ENCODE measurements at places on chromosomes 4 and X.

DNA sequence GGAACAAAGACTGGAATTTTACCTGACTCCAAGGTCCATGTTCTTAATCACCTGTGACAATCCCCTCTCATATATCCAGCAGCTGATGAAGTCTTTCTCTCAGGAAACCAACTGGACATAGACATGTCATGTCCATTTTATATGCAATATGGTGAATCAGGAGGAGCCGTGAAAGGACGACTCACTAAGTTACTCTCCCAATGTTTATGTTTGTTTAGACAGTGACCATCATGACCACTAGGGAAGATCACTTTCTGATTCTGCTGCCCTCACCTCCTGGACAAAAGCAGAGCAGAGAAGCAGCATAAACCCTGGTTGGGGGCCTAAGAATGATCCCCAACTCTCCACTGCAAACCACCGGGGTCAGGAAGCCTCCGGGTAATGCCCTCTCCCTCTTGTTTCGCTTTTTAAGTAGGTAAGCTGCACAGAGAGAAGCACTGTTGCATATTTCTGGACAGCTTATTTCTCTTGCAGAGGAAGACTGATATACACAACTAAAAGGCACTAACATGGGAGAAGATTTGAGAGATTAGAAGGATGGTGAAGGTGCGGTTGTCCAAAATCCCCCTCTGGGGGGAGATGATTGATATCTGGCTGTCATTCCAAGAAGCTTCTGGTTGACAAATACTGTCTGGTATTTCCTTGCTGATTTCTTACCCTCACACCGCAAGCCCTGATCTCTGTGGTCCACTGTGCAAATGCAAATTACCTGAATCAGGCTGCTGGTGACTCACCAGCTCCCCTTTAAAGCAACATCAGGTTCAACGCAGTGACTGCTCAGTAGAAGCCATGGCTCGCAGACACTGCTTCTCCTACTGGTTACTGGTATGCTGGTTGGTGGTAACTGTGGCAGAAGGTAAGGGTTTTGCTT is at the start of gene ODAPH:
Gene ODAPH, plus strand, starts transcription at position 773 of the 871 bp plus-strand sequence. Its CDS starts 17 bp downstream, at position 790.
- peak; percentile 12 for DNase-seq

GRCh38 chrX:52923781-52924241 is 26.7 kb downstream of the FAM156B start:
- no peak for DNase-seq

DNA sequence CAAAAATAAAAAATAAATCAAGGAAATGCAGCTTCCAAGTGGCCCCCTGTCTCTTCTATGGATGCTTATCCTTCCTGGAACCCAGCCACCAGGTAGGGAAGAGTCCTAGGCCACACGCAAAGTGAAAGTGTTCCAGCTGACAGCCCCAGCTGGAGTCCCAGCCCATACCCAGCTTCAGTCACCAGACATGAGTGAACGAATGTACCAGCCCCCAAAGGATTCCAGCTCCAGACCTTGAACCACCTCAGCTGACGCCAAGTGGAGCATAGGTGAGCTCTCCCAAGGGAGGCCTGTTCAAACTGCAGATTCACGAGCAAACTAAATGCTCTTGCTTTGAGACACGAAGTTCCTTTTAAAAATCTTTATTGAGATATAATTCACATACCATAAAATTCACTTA is 62.0 kb downstream of the BCOR start:
- DNase-seq: no peak

DNA sequence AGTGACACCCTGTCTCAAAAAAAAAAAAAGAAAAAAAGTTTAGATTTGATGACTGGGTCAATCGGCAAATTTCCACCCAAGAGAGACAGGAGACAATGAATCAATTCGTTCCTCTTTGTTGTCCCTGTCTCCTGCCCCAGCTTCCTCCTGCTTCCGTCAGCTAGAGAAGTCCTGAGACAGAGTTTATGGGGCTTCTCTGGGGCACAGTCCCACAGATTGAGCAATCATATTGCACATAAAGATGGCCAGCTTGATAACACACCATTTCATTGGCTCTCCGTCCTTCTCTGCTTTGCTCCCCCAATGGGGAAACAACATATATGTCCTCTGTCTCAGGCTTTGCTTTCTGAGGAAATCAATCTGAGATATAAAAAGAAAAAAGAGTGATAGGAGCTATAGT is 78.4 kb upstream of the FUNDC1 start:
- DNase-seq: no peak

DNA sequence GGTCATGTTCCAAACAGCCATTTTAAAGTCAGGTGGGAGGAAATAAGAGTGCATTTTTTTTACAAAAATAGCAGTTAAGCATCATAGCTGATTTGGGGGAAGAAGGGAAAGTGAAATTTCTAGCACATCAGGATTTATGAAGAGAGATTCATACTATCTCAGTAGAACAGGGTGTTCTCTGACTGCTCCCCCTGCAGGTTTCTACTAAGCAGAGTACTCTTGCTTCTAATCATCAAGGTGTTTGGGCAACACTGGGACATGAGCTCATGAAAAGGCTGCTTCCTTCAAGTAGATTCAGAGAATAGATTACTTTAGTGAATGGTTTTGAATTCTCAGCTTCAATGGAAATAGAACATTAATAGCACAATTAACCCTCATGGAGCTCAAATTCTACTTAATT is 591.4 kb upstream of the PCDH10 start:
- no peak for DNase-seq

DNA sequence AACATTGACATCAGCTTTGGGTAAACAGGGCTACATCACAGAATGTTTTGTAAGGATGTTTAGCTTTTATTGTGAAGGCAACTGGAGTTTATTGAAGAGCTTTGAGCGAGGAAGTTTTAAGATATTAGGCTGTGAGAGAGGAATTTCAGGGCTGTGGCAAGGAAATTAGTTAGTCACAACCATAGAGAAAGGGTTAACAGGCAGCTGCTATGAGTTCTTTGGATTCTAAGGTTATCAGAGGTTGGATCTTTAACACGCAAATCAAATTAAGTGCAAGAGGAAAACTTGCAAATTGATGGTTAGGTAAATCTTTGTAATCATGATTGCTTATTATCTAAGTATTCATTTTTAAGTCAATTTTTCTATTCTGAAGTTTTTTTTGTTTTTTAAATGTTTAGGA is 156.0 kb downstream of the UGT8 start:
- DNase-seq: no peak

DNA sequence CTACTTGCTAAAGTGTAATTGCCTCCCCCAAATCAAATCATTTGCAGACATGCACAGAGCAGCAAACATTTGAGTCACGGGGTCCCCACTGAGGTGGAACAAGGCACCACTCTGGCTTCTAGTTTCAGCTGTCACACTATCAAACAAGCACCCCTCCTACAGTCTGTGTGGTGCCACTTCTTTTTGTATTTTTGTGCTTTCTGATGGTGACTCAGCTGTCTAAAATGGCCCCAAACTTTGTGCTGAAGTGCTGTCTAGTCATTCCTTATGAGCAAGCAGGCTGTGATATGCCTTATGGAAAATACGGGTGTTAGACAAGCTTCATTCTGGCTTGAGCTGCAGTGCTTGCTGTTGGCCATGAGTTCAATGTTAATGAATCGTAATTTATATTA is 15.4 kb downstream of the IGFBP7 start:
- no peak for DNase-seq

GRCh38 chr4:43709443-43709842 is 739.2 kb downstream of the KCTD8 start:
- no peak for DNase-seq

GRCh38 chr4:2891294-2891693 is 47.6 kb downstream of the ADD1 start:
- DNase-seq: no peak

DNA sequence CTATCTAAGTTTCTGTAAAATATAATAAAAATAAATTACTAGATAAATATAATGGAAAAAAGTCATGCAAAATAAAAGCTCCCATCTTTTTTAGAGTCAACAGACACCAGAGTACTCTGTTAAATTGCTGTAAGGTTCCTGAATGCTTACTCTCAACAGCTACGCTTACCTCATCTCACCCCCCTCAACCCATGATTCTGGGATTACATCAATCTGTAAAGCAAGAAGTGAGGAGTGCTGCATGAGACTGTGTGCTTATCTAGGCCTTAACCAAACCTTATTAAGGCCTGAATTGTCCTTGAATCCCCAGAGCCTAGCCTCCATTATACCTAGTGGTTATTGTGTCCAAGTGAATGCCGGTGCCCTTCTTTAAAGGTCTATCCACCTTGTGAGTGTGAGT is 735.8 kb downstream of the RPA4 start:
- no peak for DNase-seq

- no peak for DNase-seq
These were observed 2163.0 kb upstream of the AGA start for GRCh38 chr4:179605196-179605595.

DNA sequence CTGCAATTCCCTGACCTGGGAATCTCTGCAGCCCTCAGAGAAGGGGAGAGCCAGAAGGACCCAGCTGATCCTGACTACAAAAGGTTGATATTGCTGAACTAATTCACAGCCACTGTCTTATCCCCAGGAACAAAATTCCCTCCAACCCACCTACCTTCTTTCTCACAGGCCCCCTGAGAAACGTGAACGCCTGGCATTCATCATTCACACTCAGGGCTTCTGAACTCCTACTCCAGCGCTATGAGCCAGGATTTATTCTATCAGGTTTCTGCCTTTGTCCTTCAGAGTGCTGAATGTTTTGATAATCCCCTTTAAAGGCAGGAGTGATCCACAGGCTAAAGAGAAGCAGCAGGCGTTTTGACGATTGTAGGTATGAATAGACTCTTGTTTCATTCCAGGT is 76.5 kb downstream of the KCNIP4 start:
- DNase-seq: no peak

GRCh38 chrX:9269134-9269533 is 195.7 kb upstream of the TBL1X start:
- DNase-seq: no peak

- no peak for DNase-seq
These were observed 1.4 kb downstream of the TEX13D start for GRCh38 chrX:124333862-124334261.

DNA sequence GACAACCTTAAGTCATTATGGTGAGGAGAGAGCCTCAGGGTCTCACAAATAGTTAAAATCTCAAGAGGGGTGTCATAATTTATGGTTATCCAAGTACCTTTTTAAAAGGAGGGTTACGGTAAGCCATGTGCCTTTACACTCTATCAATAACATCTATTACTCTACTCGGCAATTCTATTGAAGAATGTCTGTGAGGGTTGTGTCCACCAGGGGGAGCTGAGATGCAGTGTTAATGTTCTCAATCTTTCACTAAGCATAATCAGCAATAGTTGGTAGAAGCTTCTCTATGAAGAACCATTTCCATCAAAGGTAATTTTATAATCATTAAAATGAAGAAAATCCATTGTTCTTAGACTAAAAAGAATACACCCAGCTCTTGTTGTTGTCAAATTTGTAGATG is 457.4 kb downstream of the CENPC start:
- peak; percentile 18 for DNase-seq

DNA sequence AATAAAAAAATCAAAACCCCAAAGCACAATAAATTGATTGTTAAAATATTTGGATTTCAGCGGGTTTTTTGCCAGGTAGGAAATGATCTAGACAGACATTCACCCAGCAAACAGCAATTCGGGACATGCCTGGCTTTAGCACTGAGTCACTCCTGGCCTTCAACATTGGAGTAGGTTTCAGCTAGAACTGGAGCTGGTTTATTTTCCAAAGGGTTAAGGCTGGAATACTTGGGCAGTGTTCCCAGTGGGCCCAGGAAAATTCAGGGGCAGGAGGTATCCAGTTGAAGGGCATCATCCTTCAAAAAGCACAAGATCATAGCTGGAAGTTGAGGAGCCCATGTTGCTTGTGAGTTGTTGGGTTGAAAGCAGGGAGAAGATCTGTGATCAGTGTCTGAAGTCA is 41.0 kb downstream of the TXLNG start:
- DNase-seq: no peak

- DNase-seq: no peak
These were observed 180.8 kb upstream of the ANXA3 start for GRCh38 chr4:78370631-78371372.

DNA sequence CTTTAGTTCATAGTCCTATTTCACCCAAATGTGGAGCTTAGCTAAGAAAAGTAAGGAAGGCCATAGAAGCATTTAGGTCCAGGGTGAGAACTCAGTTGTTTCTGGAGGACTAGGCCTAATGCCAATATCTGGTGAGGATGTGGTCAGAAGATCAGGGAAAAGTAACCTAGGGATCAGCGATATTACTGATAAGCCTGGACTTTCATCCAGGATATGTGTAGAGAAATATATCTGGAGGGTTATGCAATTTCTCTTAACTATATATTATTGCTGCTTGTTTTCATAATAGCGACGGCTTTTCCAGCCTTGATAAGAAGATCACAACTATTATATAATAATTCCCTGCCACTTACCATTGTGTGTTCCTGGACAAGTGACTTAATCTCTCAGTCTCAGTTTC is 81.1 kb downstream of the FRAS1 start:
- no peak for DNase-seq

DNA sequence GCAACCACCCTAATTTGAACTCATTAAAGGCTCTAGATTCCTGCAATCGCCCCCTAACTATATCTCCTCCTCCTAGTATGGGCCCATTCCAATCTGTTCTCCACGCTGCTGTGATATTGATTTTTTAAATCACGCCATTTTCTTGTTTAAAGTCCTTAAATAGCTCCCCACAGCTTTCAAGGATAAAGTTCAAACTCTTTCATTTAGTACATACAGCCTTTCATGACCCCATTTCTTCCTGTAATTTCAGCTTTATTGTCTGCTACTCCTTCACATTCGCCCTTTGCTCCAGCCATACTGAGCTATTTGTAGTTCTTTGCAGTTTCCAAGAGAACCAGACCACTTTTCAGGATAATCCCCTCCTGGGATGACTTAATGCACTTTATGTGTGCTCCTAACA is 118.5 kb downstream of the GC start:
- DNase-seq: no peak

DNA sequence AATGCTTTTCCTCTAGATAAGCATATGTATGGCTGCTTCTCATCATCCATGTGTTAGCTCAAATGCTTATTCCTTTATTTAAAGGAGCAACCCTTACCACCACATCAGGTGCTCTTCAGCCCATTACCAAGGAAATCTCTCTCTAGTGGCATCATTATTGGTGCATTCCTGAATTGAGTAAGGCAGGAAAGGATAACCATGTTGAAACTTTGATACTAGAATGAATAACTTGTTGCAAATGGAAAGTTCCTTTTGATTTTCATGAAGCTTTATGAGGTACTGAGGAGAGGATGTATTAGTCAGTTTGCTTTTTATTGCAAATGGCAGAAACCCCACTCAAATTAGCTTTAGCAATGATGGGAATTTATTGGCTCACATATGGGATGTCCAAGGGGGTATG is 212.3 kb upstream of the FGF13 start:
- DNase-seq: no peak

DNA sequence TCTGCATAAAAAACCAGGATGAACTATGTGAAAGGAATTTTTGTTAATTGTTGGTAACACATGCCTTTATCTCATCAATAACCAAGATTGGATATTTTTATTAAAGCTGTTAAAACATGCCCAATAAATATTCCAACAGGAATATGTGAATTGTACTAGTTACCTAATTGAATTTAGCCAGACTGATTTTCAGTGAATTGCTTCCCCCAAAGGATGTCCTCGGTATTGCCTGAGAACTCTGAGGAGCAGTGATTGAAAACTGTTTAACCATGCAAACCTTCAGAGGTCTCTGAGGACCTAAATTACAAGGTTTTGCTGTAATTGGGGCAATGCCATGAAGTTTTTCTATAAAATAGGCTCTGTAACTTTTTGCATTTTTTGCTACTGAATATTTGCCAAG is 66.6 kb downstream of the BLTP1 start:
- DNase-seq: no peak

GRCh38 chr4:152160225-152160800 is 375.6 kb downstream of the FBXW7 start:
- DNase-seq: no peak

GRCh38 chr4:17033768-17034181 is 135.3 kb upstream of the LDB2 start:
- DNase-seq: no peak

- DNase-seq: no peak
These were observed 20.8 kb upstream of the LRBA start for GRCh38 chr4:151035911-151036310.

Measured in activated T-cell treated with anti-CD3 and anti-CD28 coated beads for 48 hours (primary cell).